ENCODE measurements at places on chromosomes 1 and 21.

- DNase-seq, result no peak
Observed at GRCh38 chr1:115215703-115216521, 122.1 kb downstream of the NGF start.

GRCh38 chr21:19268686-19269085 is 865.1 kb upstream of the TMPRSS15 start:
- DNase-seq, result no peak

GRCh38 chr1:62052946-62053345 is 141.7 kb upstream of the L1TD1 start:
- no peak for DNase-seq

DNA sequence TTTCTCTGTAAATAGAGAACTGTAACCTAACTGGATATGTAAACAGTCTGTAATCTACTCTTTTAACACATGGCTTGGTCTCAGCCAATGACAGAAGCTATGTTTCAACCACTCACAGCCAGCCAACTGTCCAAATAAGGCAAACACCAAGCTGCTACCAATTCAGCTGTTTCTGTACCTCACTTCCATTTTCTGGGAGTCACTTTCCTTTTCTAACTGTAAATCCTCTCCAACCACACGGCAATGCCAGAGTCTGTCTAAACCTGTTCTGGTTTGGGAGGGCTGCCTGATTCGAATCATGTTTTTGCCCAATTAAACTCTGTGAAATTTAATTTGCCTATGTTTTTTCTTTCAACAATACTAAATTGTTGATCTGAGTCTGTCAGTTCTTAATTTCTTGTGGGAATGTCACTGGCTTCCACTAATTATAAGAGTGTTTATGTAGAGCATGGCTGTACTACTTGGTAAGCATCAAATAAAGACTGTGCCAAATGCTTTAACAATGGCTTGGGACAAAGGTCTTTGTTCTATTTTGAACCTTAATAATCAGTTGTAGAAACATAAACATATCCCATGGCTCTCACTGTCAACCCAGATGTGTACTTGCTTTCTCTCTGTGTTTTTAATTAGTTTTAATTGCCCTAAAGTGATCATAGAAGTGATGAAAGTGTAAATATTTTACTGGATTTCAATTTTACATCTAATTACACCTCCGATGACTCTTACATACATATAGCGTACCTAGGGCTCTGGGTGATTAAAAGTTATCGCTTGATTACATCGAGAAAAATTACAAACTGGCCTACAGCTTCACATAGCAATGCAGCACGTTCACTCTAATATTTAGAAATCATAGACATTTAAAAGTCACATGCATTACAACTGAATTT is 1144.6 kb upstream of the TMPRSS15 start:
- no peak for DNase-seq

GRCh38 chr1:221908573-221908972 is 166.7 kb upstream of the DUSP10 start:
- no peak for DNase-seq

DNA sequence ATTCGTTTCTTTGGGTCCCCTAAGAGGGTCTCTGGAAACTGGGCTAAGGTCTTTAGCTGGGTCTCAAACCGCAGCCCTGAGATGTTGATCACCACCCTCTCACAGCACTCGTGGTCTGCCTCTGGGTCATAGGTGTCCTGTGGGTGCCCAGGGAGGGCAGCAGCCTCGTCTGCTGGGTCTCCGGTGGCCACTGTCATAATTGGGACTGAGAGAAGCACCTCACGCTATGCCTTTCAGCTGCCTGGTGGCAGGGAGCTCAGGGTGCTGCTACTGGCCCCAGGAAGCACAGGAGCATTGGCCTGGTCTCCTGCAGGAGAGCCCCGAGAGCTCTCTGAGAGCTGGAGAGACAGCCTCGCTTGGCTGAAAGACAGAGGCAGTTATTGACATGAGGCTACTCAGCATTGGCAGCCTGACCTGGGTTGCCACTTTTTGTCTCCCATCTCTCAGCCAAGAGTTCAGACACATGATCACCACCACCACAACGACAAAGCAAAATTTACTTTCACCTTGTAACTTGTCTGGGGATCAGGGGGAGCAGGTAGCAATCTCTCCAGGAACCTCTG is 1.5 kb downstream of the KCNA2 start:
- no peak for DNase-seq

GRCh38 chr1:192654591-192655251 is 18.8 kb downstream of the RGS13 start:
- DNase-seq, result no peak

DNA sequence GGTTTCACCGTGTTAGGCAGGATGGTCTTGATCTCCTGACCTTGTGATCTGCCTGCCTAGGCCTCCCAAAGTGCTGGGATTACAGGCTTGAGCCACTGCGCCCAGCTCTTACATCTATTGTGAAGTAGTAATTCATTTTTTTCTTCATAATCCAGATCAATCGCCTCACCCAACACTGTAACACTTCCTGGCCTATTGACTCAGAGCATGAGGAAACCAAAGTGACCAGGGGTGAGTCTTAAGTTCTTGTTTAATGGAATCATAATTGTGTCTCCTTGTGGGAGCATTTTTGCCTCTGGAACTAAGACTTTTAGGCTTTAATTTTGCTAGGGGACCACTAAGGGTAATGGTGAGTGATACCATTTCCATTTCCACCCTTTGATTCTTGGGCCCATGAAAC is 27.4 kb downstream of the TNFSF18 start:
- no peak for DNase-seq

- no peak for DNase-seq
Observed at GRCh38 chr1:169024800-169025271, 81.7 kb upstream of the ATP1B1 start.

DNA sequence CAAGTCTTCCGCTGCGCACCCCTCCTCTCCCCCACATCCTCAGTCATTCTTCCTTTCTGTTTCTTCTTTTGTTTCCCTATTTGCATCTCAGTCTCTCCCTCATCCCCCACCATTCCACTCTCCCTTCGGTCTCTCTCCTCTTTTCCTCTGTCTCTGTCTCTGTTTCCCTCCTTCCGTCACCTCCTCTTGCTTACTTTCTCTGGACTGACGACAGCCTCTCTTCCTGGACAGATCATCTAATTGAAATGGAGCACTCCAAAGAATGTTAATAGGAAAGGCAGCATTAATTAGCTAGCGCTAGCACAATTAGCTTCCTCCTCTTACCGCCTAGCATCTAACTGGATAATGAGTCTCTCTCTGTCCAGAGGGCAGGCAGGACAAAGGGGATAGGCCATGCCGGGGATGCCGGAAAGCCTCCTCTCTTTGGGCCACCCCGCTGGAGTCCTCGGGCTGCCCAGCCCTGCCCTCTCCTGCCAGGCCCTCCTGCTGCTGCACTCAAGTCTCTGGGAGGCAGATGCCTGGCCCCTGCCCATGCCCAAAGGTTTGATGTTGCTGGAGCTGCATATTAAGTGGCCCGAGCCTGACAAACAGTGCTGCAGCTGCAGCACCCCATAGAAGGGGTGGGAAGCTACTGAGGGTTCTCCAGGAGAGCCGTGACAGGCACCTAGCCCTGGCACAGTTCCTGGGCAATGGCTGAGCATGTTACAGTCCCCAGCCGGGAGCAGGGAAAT is 20.8 kb downstream of the DISP3 start:
- no peak for DNase-seq

GRCh38 chr1:162177126-162177525 is 107.6 kb downstream of the NOS1AP start:
- no peak for DNase-seq

GRCh38 chr1:101174722-101175121 is 62.1 kb upstream of the S1PR1 start:
- no peak for DNase-seq

DNA sequence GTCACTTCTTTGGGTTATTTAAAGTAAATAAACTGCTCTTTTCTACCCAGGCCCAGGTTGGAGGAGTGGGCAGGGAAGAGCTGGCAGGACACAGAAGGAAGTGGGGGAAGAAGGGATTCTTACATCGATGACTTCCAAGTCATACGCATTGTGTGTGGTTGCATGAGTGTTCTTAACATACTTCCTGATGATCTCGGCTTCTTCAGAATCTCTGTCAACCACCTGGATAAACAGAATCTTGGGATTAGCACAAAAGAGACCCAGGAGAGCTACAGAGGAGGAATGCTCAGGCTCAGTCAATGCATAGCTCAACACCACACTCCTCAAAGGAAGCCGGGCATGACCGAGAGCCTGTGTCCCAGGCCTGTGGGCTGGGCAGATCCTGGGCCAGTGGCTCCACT is 42.1 kb downstream of the PARP1 start:
- DNase-seq, result no peak

- no peak for DNase-seq
Observed at GRCh38 chr21:45176141-45176540, 101.8 kb downstream of the ADARB1 start.

- DNase-seq, result no peak
Observed at GRCh38 chr1:236753516-236753915, 41.6 kb upstream of the MTR start.

GRCh38 chr1:11649624-11650330 is 4.5 kb downstream of the FBXO2 start:
- no peak for DNase-seq

DNA sequence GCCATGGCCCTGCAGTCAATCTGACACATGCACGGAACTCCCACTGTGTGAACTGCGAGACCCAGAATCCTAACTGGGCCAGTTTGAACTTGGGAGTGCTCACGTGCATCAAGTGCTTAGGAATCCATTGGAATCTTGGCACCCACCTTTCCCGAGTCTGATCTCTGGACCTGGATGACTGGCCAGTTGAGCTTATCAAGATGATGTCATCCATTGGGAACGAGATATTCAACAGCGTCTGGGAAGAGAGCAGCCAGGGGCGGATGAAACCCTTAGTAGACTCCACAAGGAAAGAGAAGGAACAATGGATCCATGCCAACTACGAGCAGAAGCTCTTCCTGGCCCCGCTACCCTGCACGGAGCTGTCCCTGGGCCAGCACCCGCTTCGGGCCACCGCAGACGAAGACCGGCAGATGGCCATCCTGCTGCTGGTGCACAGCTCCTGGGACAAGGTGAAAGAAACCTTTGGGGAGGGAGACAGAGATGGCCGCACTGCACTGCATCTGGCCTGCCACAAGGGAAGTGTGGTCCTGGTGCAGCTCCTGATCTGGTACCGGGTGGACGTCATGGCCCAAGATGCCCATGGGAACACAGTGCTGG is 3.1 kb upstream of the TDRD5 start:
- DNase-seq, result no peak

- no peak for DNase-seq
Observed at GRCh38 chr21:14121719-14122118, 89.0 kb downstream of the LIPI start.

DNA sequence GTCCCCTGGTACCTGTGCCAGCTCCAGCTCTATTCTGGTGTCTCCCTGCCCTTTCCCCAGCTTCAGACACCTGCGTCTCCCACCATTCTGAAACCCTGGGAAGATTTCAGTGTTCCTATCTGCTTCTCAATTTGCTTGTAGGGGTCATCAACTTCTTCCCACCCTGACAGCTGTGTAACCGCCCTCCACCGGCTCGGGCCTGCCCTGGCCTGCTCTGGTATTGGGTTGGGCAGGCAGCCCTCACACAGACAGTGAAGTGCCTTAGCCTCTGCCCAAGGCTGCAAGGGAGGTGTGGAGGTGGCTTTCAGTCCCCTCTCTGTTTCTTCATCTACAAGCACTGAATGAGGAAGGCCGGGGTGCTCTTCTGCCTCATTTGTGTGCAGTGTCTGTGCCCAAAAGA is 97.2 kb downstream of the LAMC2 start:
- DNase-seq, result no peak

DNA sequence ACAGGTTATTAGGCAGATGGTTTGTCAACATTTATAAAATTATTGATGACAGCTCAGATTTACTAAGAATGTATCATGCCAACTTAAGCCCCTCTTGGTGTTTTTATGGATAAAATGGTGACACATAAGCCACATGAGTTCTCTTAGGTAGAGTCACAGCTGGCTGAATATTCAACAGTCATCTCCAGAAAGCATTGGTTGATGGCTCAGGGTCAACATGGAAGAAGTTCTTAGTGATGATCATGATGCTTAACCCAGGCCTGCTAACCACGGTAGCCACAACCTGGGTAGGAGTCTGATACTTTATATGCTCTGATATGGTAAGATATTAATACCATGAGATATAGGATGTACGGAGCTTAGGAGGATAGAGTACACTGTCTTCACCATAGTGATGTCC is 46.4 kb upstream of the SIPA1L2 start:
- no peak for DNase-seq

DNA sequence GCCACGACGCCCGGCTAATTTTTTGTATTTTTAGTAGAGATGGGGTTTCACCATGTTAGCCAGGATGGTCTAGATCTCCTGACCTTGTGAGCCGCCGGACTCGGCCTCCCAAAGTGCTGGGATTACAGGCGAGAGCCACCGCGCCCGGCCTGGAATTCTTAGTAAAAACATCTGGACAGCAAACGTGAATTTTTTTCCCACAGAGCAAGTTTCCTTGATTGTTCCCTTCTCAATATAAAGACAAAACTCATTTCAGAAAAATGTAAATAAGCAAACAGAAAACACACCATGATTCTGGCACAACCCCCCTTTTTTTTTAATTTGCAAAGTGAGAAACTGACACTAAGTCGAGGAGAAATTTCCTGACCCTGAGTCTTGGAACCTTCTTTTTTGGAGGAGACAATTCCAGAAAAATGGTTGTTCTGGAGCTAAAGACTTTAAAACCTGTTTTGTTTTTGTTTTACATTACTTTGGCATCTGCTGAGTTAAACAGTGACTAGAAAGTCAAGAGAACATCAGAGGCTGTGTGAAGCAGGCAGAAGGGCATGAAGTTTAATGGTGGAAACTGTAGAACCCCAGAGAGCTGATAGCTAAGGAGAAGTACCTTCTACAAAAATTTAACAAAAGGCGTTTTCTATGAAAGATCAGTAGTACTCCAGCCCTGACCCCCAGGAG is 10.3 kb upstream of the HMGCS2 start:
- DNase-seq, result no peak

DNA sequence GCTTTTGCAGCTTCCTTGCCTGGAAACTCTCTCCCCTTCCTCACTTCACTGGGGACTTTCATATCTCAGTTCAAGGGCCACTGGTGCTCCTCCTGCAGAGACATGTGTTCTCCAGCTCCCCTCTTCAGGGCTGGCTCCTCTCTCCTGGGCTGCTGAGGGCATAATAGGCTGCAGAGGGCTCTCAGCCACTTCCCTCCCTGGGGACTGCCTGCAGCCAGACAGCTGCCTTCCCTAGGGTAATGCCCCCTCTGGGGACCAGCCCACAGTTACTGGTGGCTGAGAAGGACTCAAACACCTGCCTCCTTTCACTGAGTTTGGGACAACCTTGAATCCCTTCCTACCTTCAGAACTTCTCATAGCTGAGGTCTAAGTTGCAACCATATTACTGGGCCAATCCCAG is 104.8 kb upstream of the POU3F1 start:
- DNase-seq, result no peak

GRCh38 chr1:173117761-173118160 is 67.0 kb upstream of the TNFSF18 start:
- no peak for DNase-seq

DNA sequence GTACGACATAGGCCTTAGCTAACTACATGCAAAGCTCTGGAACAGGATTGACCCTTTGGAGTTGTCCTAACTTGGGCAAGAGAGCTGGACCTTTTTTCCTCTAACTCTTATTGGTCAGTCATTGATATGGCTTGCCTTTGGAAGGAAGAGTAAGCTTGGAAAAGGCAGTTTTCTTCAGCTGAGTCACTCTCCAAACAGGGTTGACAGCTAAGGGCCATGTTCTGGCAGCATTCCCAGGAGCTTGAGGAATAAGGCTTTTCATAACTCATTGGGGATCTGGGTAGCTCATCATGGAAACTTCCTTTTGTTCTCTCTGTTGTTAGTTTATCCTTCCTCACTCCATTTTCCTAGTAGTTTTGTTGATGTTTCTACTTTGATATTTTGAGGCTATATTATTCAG is 14.5 kb upstream of the ERRFI1 start:
- no peak for DNase-seq

- no peak for DNase-seq
Observed at GRCh38 chr1:203381151-203381751, 30.3 kb upstream of the FMOD start.
